ENCODE measurements at places on chromosomes 2 and 18.
A peak's percentile ranks its signal among the peaks of the same experiment; 100 is the strongest.

DNA sequence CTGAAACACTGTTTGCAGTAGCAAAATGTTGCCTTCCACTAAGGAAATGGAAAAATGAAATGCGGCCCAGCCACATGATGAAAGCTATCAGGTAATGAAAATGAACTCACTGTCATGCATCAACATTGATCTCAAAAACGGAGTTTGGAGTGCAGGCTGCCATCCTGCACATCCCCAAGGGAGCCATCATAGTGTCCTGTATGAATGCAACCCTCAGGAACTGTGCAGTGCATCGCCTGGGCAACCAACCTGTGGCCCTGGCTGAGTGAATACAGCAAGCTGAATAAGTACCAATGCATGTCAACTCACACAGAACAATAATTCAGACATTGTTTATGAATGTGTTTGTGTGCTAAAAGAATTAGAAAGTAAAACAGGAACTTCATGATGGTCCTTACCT is 23.1 kb upstream of the TXNDC2 start:
- DNase-seq, result no peak

- no peak for DNase-seq
These were observed 93.9 kb downstream of the SCN3A start for GRCh38 chr2:165109915-165110314.

GRCh38 chr2:36458106-36458505 is 102.5 kb downstream of the CRIM1 start:
- no peak for DNase-seq

DNA sequence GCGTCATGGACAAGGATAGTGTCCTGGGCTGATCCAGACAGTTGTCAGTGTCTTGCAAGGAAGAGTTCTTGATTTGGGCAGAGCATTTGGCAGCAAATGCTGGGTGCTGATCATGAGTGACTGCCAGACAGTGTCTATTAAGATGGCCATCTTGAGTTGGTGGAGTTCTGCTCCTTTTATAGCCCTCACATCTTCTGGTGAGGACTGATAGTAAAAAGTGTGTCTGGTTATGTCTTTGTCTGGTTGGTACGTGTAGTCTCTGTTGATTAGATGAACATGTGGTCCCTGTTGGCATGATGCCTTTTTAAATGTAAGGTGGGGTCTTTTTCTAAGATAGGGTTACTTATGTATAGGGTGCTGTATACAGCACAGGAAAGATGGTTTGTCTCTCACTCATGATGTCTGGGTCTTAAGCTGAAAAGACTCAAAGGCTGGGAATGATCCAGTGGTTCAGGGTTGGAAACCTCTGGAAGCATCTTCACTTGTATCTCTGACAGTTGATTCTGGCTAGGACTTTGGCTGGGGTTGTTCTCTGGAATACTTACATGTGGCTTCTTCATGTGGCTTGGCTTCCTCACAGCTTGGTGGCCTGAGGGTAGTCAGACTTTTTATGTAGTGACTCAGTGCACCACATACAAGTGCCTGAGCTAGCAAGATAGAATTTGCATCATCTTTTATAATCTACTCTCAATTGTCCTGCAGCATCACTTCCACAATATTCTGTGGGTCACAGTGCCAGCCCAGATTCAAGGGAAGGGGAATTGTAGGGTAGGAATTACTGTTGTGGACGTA is 11.8 kb downstream of the MTX2 start:
- peak; percentile 50 for DNase-seq

DNA sequence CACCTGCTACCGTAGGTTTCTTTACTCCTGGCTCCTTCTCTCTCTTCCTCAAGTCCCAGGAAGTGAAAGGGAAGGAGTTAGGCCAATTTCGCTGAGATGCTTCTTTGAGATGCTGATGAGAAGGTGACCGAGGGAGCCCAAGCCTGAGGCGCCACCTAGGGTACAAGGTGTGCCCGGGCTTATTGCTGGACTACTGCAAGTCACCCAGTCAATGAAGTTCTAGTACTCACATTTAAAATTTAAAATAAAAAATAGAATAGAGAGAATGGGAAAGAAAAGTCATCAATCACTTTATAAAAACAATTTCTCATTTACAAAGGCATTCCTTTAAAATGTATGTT is 45.3 kb downstream of the ACAA2 start:
- DNase-seq, result peak; percentile 61

- DNase-seq, result no peak
These were observed 273.1 kb upstream of the FANCL start for GRCh38 chr2:58514252-58514651.

DNA sequence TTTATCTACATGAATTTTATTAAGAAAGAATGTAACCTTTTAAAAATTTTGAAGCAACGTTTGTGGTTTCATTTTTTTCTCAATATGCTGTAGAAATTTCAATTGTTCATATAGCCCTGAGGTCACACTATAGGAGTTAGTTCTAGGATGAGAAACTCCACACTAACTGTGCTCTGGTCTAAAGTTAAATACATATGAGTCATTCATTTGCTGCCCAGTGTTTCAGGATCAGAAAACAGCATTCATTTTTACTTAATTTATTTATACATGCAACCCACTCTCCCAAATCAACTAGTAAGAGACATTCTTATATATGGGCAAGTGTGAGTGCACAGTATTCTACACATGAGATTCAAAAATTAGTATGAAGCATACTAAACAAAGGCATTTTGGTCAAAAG is 137.9 kb downstream of the DOCK10 start:
- DNase-seq, result peak; percentile 61

DNA sequence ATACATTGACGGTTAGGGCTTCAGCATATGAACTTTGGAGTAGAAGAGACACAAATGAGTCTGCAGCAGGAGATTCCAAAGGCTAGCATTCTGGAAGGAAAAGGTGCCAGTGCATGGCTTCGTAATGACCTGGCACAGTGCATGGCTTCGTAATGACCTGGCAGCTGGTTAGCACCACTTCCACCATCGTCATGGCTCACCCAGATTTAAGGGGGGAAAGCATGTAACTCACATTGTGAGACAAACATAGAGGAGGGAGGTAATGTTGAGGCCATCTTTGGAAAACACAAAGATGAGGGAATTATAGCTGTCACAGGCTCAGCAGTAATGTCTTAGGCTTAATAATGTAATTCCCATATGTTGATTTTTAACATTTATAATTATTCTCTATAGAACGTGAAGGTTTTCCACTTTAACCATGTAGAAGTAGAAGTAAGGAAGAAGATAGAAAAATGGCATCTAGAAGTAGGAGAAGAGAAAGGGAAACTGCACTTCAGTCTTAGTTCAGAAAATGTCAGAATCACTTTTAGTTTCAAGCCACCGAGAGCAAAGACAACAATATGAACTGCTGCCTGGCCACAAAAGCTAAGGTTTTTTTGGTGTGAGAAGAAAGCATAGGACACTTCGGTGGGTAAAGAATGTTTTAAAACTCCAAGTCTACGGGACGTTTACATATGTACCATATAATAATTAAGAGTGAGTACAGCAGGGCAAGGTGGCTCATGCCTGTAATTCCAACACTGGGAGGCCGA is 6.8 kb upstream of the STK25 start:
- no peak for DNase-seq

GRCh38 chr2:36376319-36376765 is 20.8 kb downstream of the CRIM1 start:
- peak; percentile 63 for DNase-seq

- no peak for DNase-seq
These were observed 377.9 kb downstream of the ARL6IP6 start for GRCh38 chr2:153096272-153096671.

- DNase-seq, result no peak
These were observed 65.1 kb downstream of the LIPG start for GRCh38 chr18:49626842-49627467.

DNA sequence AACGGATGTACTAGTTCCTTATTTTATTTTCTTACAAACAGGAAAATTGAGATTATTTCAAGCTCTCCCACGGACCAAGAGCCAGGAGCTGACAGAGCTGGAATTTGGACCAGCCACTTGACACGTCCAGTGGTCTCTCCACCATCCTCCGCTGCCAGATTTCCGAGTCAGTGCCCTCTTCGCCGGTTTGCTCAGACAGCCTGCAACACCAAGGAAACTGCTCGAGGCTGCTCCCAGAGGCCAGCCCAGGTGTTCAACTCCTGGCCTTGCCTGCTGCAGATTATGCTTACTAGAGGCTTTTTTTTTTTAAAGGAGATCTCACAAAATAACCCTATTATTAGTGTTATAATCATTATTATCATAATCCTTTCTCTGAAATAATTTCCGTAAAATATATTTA is 779.8 kb downstream of the RNF144A start:
- DNase-seq, result no peak

- no peak for DNase-seq
These were observed 17.8 kb downstream of the RNF144A start for GRCh38 chr2:6934758-6935651.

DNA sequence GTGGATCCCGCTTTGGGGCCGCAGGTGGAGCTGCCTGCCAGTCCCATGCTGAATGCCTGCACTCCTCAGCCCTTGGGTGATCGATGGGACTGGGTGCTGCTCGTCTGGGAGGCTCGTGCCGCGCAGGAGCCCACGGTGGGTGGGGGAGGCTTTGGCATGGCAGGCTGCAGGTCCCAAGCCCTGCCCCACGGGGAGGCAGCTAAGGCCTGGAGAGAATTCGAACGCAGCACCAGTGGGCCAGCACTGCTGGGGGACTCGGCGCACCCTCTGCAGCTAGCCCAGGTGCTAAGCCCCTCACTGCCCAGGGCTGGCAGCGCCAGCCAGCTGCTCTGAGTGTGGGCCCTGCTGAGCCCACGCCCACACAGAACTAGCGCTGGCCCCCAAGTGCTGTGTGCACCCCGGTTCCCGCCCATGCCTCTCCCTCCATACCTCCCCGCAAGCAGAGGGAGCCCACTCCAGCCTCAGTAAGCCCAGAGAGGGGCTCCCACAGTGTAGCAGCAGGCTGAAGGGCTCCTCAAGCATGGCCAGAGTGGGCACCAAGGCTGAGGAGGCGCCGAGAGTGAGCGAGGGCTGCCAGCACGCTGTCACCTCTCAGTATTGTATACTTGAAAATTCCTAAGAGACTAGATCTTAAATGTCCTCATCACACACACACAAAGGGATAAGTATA is 1654.2 kb upstream of the SLC39A10 start:
- no peak for DNase-seq

GRCh38 chr2:158756331-158756730 is 38.8 kb upstream of the DAPL1 start:
- DNase-seq, result peak; percentile 14

DNA sequence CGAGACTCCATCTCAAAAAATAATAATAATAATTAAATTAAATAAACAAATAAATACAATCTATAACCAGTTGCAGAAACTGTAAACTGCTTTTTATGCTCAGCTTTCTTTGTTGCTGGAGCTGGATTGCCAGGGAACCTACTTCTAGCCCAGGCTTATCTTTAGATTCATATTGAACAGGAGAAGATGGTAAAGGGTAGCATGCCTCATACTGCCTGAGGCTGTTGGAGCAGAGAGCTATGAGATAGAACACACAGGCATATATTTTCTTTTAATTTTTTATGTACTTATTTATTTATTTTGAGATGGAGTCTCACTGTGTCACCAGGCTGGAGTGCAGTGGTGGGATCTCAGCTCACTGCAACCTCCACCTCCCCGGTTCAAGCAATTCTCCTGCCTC is 28.7 kb upstream of the EML4 start:
- DNase-seq, result no peak

DNA sequence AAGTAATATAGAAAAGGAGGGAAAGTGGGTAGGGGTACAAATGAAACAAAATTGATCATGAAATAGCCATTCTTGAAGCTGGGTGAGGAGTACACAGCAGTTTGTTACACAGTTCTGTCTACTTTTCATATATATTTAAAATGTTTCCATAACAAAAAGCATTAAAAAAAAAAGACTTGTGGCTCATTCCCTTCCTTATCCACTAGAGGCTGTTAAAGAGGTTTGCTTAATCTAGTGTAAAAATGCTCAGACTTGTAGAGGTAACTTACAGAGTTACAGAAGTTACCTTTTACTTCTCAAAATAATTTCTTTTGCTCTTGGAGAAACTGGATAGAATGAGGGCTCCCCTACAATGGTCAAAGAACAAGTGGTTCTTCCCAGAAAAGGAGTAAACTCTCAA is 8.1 kb upstream of the WIPF1 start:
- peak; percentile 68 for DNase-seq

DNA sequence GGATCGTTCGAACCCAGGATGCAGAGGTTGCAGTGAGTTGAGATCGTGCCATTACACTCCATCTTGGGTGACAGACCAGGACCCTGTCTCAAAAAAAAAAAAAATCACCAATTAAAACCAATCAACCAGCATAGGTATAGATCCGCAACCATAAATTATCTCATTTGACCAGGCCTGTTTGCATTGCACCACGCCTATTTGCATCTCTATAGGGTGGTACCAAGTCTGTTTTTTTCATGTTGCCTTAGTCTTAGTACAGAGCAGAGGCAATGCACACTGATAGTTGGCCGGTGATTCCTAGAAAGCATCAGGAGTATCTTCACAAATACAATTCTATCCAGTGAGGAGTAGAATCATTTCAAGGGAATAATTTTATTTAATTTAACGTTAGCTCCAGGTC is 9.3 kb upstream of the NPC1 start:
- DNase-seq, result no peak

GRCh38 chr2:196586511-196586991 is 53.0 kb upstream of the CCDC150 start:
- peak; percentile 80 for DNase-seq

GRCh38 chr18:38895560-38895959 is 1330.0 kb upstream of the CELF4 start:
- DNase-seq, result no peak

DNA sequence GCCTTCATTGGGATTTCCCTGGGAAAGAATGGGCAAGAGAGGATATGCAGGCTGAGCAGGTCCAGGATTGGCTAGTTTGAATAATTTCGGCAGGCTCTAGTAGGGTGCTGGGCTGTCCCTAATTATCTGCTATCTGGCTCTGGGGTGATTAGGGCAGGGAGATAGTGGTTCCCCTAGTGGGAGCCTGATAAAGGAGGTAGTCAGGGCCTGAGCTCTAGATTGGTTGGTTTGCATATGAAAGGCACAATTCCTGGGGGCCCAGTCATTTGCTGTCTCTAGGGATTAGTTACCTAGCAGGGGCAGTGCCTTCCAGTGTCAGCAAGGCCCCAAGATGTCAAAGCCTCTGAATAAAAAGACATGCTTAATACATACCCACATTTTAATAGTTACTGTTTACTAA is 690.1 kb upstream of the KLHL29 start:
- no peak for DNase-seq

DNA sequence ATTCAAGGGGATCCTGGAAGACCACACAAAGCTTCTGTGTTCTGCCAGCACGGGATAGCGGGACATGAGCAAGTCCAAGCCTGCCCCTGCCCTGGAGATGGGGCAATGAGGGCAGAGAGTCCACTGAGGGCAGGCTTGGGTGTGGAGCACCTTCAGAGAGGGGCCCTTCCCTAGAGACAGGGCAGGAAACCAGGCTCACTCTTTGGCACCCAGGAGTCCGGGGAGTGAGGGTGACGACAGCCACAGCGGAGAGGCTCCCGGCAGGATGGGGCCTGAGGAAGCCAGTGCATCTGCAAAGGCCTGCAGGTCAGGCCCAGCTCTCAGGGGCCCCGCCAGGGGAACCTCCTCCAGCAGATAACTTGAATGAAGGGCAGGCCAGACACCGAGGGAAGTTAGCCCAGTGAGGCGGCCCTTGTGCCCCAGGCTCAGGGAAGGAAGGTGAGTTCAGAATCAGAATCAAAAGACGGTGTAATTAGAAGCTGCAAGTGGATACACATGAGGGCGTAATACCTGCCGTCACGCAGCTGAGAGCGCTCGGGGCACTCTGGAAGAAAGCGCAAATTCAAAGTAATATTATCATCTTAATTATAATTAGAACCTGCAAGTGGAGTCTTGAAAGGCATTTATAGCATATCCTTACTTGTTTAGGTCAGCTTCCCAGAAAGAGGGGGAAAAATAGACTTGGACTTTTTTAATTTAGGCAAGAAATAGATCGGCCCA is 142.6 kb upstream of the LGALSL start:
- DNase-seq, result no peak
